ENCODE measurements at places on chromosomes 3 and 15.
A peak's percentile ranks its signal among the peaks of the same experiment; 100 is the strongest.

- DNase-seq: peak; percentile 73
Observed at GRCh38 chr15:78422571-78423340, 15.3 kb upstream of the IREB2 start.

DNA sequence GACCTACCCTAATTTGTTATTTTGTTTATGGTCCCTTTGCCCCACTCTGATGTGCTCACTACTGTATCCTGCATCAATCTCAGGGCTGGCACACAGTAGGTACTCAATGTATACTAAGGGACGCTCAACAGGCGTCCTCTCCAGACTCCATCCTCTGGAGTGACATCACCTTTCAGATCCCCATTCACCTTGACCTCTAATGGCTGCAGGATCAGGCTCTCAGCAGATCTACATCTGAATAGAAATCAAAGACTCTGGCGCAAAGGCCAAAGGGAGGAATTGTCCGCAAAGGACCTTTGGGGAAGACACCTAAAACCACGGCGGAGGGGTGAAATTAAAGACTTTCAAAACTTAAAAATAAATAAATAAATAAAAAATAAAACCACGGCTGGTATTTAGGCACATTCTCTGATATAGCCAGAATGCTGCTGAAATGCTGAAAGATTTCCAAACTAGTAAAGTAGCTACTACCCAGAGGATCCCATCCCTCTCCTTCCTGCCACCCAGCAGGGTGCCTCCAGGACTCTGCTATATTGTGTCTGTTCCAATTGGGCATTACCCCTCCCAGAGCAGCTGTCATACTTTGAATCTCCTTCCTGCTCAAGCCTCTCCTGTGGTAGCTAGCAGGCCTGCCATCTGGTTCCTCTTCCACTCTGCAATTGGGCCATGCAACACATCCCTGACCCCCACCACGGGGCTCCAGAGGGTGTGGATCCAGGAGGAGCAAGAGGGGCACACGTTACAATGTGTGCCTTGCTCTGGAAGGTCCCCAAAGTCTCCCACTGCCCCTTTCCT lies 6.1 kb downstream of the SHF start:
- no peak for DNase-seq

- DNase-seq: peak; percentile 81
Observed at GRCh38 chr3:20056725-20057611, 16.7 kb downstream of the KAT2B start.

DNA sequence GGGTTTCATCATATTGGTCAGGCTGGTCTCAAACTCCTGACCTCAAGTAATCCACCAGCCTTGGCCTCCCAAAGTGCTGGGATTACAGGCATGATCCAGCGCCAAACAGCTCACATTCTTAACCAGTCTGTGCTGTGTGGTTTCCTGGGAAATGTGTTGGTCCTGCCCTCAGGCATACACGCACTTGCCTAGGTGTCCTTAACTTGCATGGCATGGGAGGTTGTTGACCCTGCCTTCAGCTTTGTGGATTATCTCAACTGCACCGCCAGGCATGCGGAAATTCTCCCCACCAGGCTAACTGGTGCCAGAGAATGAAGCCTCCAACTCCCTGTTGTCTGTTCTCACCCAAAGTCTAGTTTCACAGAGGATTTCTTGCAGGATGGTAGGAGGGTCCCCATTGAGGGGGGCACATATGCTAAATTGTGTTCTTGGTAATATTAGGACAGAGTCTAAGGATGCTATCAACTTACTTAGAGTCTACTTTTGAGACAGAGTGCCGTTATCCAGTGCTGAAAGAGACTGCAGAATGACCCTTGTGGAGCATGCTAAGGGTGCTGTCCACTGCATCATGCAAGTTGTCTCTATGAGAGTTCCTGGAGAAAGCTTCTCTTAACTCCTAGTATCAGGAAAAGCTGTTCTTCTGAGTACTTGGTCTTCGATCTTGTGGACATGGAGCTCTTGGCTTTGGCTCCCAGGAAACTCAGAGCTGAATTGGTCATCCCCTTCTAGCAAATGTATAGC lies 61.6 kb upstream of the EIF1B start:
- DNase-seq: no peak

GRCh38 chr3:132488151-132488550 lies 70.8 kb downstream of the DNAJC13 start:
- no peak for DNase-seq

- no peak for DNase-seq
Observed at GRCh38 chr3:44237665-44238064, 4.0 kb upstream of the TOPAZ1 start.

DNA sequence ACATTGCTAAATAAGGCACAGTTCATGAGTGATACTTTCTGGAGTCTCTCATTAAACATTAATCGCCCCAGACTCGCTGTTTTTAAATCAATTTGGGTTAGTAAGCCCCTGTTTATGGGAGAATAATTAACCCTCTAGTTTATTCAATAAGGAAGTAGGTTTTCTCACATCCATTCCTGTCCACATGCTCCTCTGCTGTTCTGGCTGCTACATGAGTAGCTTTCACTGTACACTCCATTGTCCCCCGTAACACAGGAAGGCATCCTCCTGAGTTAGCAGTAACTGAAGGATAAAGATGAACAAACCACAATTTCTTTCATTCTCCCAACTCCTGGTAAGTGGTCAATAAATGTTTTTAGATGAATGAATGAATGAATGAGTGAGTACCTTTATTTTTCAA lies 378.5 kb downstream of the DIPK2A start:
- DNase-seq: no peak

GRCh38 chr15:62474771-62475124 lies 309.7 kb upstream of the C2CD4B start:
- DNase-seq: no peak

DNA sequence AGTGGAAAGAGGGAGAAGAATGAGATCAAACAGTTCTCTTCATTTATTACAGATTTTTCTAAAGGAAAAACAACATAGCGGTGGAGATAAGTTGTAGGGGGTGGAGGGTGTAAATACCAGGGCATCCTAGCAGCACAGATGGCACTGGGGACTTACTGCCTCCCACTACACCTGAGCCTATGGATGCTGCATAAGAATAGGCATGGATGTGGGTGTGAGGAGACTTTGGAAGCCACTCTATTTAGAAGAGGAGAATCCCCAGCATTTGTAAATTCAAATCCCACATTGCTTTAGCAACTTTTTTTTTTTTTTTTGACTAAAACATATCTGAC lies 27.4 kb upstream of the IL1RAP start:
- DNase-seq: no peak

DNA sequence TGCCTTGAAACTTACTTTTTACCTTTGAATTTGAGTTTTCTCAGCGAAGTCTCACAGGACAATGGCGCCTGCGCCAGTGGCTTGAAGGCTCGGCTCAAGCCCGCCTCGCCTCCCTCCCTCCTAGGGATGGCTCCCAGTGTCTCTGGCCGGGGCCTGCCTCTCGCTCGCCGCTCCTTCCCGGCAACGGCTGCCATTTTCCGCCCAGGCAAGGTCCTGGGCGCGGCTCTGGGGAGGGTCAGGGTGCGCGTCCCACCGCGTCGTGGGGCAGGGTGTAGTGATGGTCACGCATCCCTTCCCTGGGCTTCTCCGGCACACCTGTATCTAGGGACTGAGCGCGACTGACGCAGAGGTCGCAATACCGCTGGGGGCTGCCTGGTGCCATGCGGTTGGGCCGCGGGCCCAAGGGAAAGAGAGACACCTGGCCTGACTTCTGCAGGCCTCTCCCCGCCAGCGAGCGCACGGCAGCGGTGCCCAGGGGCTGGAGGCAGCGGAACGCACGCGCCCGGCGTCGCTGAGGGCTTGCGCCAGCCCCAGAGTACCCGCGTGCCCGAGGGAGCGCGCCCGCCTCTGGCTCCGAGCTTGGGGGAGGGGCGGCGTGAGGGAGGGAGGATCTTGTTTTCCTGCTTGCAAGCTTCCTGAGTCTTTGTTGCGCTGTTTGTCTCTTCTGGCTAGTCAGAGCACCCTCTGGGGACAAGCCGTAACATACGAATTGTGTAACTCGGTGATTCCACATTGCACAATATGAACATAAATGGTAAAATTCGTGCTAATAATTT lies 20.7 kb upstream of the FEM1B start:
- DNase-seq: peak; percentile 84

DNA sequence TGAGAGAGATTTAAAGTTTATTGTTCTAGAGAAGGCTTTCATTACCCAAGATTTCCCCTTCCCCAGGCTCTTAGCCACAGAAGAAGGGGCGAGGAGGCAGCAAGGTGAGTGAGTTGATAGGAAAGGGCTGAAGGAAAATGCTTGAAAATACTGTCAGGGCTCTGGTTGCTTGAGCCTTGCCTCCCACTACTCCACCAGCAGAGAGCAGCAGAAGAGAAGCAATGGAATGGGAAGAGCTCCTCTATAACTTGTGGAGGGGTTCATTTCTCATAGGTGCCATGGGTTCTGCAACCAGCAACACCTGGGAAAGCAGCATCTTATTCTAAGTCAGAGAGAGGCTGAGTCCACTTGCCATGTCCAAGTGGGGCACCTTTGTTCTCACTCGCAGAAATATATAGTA lies 184.0 kb upstream of the CNTN6 start:
- no peak for DNase-seq

DNA sequence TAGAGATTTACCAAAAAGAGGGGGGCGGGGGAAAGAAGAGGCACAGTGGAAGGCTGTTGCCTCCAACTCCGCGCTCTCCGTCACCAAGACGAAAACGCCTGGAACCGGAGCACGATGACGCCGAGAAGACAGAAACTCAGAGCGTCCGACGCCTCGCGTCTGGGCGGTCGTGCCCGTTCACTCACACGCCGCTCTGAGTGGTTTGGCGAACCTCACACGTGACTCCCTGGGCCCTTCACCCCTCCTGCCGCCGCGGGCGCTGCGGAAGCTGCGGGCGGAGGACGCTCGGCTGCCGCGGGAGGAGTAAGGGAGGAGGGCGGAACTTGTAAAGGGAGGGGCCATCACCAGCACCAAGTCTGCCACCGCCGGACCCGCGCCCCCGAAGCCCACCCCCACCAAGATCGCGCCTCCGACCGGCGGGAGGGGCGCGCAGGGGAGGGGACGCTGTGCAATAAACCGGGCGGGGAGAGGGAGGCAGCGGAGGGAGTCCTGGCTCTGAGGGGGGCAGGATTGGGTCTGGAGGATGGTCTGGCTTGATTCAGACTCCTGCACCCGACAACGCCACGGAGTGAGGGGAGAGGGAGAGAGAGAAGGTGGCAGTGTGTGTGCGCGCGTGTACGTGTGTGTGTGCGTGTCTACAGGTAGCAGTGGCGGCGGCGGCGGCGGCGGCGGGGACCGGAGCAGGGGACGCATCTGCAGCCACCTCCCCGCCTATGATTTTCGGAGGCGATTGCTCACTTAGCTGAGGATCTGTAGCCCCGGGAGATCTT lies 1.9 kb upstream of the NLGN1 start:
- DNase-seq: peak; percentile 64

- DNase-seq: no peak
Observed at GRCh38 chr3:35671483-35671882, 32.2 kb downstream of the ARPP21 start.

DNA sequence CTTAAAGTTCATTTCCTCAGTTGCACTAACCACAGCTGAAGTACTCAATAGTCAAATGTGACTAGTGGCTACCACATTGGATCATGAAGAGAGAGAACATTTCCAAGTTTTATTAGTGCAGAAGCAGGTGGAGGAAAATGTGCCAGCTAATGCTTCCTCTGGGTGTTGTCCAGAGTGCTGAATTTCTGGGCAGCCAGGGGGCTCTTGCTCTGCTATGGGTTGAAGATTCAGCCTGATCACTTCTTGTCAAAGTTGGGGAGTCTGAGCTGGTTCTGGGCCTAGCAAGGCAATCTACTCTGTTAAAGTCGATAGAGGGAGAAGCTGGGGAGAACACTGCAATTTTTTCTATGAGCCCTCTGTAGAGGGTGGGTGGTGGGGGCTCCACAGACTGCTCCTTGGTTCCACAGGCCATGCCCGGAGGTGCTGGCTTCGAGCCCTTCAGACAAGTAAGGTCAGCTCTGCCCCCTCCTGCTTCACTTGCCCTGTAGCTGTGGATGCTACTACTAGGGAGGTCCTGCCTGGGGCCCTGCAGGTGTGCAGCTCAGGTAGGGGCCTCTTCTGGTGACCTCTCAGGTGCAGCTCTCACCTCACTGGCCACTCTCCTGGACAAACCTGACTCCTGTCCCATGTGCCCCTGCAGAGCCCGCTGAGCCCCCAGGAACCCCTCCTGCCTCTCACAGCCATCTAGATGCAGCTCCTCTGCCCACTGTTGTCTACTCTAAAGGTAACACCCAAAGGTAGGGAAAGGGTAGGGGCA lies 8.2 kb downstream of the ALG3 start:
- DNase-seq: no peak

- no peak for DNase-seq
Observed at GRCh38 chr15:76234337-76234889, 76.9 kb downstream of the ETFA start.

DNA sequence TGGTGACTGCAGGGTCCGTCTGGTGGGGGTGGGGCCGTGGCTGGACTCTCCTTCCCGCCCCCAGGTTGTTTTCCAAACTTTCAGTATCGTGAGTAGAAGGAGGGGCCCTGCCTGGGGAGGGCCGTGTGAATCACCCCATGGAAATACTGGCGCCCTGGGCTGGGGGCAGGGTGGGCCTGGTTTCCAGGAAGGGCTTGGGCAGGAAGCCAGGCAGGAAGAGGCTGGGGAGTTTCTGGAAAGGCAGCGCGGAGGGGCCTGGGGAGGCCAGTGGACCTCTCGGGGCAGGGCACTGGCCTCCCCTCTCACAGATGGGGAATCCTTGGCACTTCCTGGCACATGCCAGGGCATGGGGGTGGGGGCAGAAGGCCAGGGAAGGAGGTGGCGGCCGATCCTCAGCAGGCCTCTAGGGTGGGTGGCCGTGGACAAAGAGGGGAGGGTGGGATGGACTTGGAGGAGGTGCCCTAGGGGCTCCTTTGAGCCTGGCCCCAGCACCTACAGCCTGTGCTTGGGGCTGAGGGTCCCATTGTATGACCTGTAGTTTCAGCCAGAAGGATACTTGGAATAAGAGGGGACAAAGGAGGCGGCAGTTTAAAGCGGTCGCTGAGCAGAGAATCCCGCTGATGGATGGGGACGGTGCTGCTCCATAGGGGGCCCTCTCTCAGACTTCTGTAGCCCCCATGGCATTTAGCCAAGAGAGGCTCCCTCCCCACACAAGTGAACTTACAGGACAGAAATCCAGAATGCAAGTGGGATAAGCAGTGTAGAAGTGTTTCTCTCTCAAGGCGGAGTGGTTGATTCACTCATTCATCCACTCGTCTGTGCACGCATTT lies 56.5 kb upstream of the GATA2 start:
- peak; percentile 59 for DNase-seq

GRCh38 chr15:81388436-81388770 lies 14.4 kb upstream of the TMC3 start:
- no peak for DNase-seq

GRCh38 chr3:330494-331115 lies 134.0 kb downstream of the CHL1 start:
- no peak for DNase-seq

DNA sequence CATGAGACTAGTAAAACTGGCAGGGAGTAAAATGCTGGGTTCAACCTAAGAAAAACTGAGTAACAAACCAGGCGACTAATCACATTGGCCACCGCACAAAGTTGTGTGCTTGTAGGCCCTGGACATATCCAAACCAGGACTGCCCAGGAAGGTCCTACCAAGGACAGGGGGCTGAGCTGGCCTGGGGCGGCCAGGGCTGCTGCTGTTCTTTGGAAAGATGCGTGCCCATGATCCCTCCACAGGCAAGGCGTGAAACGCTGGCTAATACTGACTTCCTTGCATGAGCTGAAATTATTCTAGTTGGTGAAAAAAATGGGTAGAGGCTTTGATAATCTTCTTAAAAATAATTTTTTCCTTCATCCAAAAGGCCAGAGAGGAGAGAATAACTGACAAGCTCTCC lies 56.9 kb upstream of the ADCY5 start:
- DNase-seq: no peak
